ENCODE measurements at places on chromosomes 6 and 20.

GRCh38 chr6:3926150-3926482 lies 76.9 kb downstream of the FAM50B start:
- DNase-seq: no peak

- no peak for DNase-seq
These were observed 202.5 kb downstream of the DHX35 start for GRCh38 chr20:39164642-39165041.

GRCh38 chr20:22791396-22791795 lies 207.0 kb upstream of the FOXA2 start:
- no peak for DNase-seq

GRCh38 chr6:111862314-111862713 lies 10.9 kb downstream of the FYN start:
- no peak for DNase-seq

DNA sequence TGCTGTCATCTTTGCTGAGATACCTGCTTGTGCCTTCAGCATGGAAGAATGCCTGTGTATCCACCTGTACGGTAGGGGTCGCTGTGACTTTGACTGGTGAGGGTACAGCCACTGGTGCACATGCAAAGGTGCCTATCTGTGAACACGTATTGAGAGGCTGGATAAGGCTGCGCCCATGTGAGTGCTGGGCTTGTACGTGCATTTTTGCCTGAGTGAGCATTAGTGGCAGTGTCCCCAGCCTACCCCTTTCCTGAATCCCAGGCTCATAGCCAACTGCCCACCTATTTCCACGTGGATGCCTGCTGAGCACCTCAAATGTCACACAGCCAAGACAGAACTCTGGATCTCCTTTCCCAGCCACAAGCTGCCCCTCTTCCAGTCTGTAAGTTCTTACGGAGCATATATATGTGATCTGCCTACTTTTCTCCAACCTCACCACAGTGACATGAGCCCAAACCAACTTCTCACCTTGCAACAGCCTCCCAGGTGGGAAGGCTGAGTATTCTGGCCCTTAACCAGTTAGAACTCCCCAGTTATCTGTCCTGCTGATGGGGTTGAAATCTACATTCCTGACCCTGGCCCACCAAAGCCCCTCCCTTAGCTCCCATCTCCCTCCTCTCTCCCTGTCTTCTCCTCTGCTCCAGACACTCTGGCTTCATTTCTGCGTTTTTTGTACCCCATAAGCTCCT lies 1.1 kb upstream of the SLC2A10 start:
- peak; percentile 93 for DNase-seq

GRCh38 chr6:118307581-118307980 lies 240.5 kb upstream of the PLN start:
- no peak for DNase-seq

DNA sequence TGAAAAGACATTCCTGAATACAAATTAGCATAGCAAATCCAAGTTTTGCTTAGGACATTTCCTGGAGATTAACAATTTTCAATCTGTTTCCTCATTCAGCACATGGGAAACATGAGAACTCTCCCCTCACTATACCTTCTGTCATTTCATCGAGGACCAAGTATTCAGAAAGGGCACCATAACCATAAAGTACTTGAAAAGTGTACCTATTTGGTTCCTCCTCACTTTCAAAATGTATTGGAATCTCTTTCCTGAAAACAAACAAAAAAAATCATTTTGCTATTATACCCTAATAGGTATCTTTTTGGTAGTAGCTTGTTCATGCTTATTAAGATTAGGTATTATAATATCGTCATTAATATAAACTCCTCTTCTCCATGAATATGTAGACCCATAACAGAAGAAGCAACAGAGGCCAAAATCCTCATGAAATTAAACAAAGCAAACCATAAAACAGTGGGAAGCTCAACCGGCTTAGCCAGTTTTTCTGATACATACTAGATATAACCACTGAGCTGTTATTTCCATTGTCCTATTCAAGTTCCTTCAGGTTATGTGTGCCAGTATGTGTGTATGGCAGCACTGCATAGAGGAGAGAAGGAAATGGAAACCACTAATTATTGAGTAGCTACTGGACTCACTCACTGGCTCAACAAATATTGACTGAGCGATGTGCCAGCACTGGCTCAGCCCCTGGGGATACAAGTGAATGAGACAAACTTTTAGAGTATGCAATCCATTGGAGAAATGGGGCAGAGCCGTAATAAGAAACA lies 274.0 kb downstream of the MAFB start:
- DNase-seq: no peak

DNA sequence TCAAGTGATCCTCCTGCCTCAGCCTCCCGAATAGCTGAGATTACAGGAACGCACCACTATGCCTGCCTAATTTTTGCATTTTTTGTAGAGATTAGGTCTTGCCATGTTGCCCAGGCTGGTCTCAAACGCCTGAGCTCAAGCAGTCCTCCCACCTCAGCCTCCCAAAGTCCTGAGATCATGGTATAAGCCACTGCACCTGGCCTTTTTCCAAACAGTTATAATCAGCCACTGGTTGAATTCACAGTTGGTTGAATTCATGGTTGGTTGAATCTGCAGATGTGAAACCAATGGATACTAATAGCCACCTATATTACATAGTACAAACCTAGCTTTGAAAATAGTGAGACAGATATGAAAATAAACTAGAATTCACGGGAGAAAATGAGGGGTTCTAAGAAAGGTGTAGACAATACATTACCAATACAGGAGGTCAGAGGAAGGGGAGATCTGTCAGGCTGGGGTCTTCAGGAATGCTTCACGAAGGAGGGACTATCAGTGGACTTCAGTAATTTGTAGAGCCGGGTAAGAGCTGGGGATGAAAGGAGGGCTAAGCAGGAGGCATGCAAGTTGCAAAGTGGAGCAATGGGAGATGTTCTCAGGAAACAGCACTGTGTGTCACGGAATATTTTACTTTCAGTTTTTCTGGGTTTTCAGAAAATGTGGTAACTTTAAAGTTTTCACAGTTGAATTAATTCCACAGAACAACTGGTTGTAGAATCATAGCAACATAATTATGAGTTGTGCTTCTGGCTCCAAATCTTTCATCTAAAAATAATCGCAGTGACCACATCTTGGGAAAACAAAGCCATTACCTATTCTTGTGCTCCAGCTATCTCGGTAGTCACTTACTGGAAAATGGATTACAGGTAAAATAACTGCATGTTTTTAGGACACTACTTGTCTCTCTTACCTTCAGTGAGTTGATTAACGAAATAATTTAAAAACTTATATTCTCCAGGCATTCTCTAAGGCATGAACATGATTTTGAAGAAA lies 12.9 kb upstream of the CEP85L start:
- no peak for DNase-seq

- no peak for DNase-seq
These were observed 23.5 kb downstream of the PLEKHG1 start for GRCh38 chr6:150622941-150623874.

DNA sequence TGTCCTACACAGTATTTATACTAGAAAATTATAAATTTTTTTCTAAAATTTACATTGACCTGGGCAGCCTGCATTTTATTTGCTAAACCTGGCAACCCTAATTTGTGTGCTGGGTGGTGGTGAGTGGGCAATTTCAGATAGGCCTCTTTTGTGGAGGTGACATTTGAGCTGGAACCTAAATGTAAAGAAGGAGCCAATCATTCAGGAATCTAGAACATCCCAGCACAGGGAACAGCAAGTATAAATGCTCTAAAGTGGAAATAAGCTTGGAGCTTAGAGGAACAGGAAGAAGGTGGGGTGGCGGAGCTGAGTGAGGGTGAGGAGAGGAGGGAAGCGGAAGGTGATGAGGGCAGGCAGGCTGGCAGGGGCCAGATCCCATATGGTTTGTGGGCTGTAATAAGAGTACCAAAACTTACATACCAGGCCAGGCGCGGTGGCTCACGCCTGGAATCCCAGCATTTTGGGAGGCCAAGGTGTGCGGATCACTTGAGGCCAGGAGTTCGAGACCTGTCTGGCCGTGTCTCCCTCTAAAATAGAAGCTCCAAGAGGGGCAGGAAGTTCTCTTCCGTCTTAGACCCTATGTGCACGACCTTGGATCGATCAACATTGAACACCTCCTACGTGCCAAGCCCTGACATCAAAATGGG lies 549 bp upstream of the CSE1L start:
- DNase-seq: no peak

DNA sequence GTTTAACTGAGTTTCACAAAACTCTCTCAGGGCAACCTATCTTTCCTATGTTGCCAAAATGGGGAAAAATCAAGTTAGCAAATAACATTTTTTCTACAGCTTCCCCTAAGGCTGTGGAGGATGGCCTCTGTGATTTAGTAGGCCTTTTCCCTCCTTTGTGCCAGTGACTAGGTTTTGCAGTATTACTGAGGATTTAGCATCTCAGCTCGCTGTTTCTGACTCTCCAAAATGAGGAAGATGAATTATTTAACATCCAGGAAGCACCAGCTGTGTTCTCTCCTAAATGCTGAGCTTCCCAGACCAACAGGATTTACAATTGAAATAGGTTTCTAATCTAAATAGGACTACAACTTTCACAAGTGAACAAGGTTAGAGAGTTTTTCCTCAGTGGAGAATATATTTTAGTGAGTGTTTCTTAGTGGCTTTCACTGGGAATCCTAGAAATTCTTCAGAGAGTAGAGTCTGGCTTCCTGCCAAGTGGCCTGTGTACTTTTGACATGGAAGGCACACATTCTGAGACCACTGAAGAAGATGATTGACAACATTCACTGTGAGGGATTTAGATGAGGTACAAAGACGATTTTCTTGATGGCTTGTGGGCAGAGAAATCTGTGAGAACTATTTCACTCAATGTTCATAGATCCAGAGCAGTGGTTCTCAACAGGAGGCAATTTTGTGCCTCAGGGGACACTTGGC lies 62.4 kb downstream of the PTCHD4 start:
- DNase-seq: no peak

GRCh38 chr6:157312757-157313156 lies 10.6 kb downstream of the TMEM242 start:
- no peak for DNase-seq

GRCh38 chr20:15708984-15709598 lies 864.2 kb downstream of the KIF16B start:
- peak; percentile 39 for DNase-seq

DNA sequence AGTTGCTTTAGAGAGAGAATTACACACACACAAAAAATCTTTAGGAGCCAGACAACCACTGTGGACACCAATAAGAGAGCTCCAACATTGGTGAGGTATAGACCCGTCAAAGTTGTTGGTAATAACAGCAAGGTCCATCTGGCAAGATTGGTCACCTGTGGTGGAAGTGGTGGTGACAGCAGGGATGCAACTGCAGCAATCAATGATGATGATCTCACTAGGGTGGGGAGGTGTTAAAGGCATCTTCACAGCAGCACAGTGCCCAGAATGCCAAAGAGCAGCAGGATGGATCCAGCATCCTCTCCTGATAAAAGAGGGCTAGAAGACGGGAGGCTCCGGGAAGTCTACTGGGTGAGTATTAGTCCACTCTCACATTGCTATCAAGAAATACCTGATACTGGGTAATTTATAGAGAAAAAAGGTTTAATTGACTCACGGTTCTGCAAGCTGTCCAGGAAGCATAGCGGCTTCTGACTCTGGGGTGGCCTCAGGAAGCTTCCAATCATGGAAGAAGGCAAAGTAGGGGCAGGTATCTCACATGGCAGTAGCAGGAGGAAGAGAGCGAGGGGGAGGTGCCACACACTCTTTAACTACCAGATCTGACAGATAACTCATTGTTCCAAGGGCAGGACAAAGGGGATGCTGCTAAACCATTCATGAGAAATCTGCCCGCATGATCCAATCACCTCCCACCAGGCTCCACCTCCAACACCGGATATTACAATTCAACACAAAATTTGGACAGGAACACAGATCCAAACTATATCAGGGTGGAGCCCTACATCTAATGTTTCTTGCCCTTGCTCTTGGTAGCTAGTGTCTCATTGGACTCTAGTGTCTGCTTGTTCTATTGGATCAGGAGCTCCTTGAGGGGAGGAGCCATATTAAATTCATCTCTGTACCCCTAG lies 48.9 kb downstream of the KLHL31 start:
- DNase-seq: no peak

DNA sequence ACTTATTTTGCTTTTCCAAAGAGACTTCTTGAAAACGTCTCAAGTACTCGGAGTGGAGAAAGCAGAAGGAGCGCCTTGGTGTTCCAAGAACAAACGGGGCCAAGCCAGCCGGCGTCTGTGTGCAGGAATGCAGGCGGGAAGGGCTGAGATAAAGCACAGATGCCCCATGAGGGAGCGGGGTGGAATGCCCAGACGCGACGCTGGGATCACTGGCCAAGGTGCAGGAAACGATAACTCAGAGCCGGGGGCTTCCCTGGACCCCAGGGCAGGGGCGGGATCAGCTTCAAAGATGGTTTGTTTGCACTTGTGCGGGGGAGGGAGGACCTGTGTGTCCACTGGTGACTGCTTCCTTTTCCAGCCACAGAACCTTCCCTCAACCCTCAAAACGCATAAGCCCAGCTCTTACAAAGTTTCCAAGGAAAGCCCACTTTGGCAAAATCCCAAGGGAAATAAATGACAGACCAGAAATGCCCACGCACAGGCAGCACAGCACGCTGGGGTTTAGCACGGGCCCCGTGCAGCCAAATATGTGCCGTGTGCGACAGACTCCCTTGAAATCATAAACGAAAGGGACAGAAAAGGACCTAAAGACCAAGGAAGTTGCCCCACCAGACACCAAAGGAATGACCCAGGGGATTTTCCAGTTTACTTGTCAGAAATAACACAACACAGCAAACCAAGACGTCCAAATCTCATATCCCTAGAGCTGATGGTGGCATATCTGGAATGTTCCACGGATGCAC lies 113.9 kb downstream of the NFATC2 start:
- no peak for DNase-seq

- peak; percentile 9 for DNase-seq
These were observed 48.2 kb upstream of the LRRC1 start for GRCh38 chr6:53746442-53747103.

- DNase-seq: no peak
These were observed 55.6 kb downstream of the RRBP1 start for GRCh38 chr20:17626217-17627007.

GRCh38 chr6:15365273-15365687 lies 119.4 kb downstream of the JARID2 start:
- DNase-seq: peak; percentile 92

All from NCI-H146 (cell line).